Panc1 (cell line): ENCODE measurements at places on chromosomes 6 and 20. TPM values are rescaled to one million over a fixed set of nuclear protein-coding genes. Genes with fewer than 3 reads are reported as not detected.

IYD gene
- 0.03 TPM for total RNA-seq

MBOAT1 gene
- 15.1 TPM for total RNA-seq

TRAPPC3L gene
- not detected for total RNA-seq

SPEF1 gene
- total RNA-seq, result 0.41 TPM

SLC35D3 gene
- not detected for total RNA-seq

SMPDL3A gene
- 1.8 TPM for total RNA-seq

ARG1 gene
- not detected for total RNA-seq

OPN5 gene
- not detected for total RNA-seq

ASXL1 gene
- 205 TPM for total RNA-seq

TCP11 gene
- total RNA-seq, result not detected

CLVS2 gene
- 1.1 TPM for total RNA-seq

SLC17A3 gene
- total RNA-seq, result not detected

LTA gene
- 0.72 TPM for total RNA-seq

SSTR4 gene
- not detected for total RNA-seq

PEX7 gene
- 8.8 TPM for total RNA-seq

CST7 gene
- total RNA-seq, result not detected

ROS1 gene
- 0.10 TPM for total RNA-seq

OXT gene
- not detected for total RNA-seq

PCMT1 gene
- total RNA-seq, result 118 TPM

HTR1E gene
- total RNA-seq, result not detected

ADGB gene
- not detected for total RNA-seq

BMP7 gene
- 11.5 TPM for total RNA-seq

SLC29A1 gene
- 263 TPM for total RNA-seq

ADGRF1 gene
- total RNA-seq, result 0.95 TPM

TP53TG5 gene
- not detected for total RNA-seq

SPATS1 gene
- total RNA-seq, result not detected

CGA gene
- total RNA-seq, result not detected

MRPS18B gene
- total RNA-seq, result 69.1 TPM

CBLN4 gene
- total RNA-seq, result not detected

SDCBP2 gene
- 1.8 TPM for total RNA-seq

MCCD1 gene
- total RNA-seq, result not detected

C20orf144 gene
- total RNA-seq, result not detected

STMND1 gene
- total RNA-seq, result not detected

PHACTR1 gene
- total RNA-seq, result 0.05 TPM

TNXB gene
- 1.8 TPM for total RNA-seq

PAK5 gene
- total RNA-seq, result not detected

SLC12A5 gene
- 11.8 TPM for total RNA-seq
